Inflammatory macrophage (primary cell): ENCODE measurements at places on chromosomes 6 and 20.

GRCh38 chr6:73028893-73029450 lies 196.3 kb downstream of the KHDC1L start:
- DNase-seq, result no peak

GRCh38 chr6:50390416-50390815 lies 322.9 kb upstream of the TFAP2D start:
- no peak for DNase-seq

DNA sequence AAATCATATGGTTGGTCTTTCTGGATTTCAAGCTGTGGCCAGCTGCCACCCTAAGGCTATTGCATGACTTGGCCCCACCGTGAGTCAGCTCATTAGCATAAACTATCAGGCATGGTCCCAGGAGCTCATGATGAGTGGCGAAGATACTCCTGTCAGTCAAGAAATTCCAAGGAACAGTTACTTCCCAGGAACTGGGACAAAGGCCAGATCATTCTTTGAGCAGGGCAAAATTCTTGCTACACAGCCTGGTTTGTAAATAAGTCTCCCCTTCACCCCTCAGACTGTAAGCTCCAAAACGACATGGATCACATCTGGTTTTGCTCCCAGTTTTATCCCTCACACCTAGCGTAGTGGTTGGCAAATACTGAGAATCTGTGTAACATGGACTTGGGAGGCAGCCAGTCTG lies 33.0 kb upstream of the KIAA1586 start:
- DNase-seq, result no peak

GRCh38 chr20:8019246-8019997 lies at the start of gene TMX4:
TMX4 (minus strand) TSS chr20:8019761; CDS start chr20:8019613, 148 bp downstream.
- DNase-seq, result peak; percentile 98

GRCh38 chr6:125751334-125751916 lies 2.0 kb downstream of the HEY2 start:
- no peak for DNase-seq

GRCh38 chr6:1615853-1616420 lies 6.2 kb downstream of the FOXC1 start:
- DNase-seq, result no peak

- no peak for DNase-seq
Observed at GRCh38 chr6:1540864-1541521, 68.7 kb upstream of the FOXC1 start.

GRCh38 chr6:44680202-44680720 lies 292.8 kb downstream of the CDC5L start:
- no peak for DNase-seq

- DNase-seq, result no peak
Observed at GRCh38 chr6:44102527-44102926, 24.7 kb downstream of the MRPL14 start.

DNA sequence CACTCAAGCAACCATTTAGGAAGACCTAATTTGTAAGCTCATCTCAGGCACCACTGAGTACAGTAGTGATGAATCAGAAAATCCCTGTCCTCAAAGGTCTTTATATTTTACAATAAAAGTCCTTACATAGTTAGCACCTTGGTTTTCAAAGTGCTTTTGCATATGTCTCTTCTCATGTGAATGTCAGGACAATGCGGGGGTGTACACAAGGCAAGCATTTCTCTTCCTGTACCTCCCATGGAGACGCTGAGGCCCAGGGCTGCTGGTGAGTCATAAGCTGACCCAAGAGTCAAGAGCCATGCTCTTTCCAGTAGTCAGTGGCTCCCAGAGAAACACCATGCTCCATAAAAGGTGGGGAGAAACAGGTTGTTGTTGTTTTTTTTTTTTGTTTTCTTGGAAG lies 174.0 kb downstream of the GJA10 start:
- DNase-seq, result peak; percentile 66

- no peak for DNase-seq
Observed at GRCh38 chr6:157688275-157688959, 134.6 kb upstream of the SNX9 start.

DNA sequence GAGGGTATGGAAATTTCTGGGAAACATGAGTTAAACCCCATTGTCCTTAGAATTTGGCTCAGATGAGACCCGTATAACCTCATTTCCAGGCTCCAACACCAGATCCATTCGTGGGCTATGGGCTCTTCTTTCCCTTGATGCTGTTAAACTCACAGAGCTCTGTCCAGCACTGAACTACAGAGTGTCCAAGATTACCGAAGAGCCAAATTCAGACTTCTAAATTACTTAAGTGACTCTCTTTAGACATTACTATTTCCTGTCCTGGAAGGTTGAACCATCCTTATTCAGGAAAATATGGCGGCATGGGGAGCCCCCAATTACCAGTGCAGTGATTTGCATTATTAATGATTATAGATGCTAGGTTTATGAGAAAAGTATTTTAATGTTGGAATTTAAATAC lies 124.9 kb upstream of the EDN1 start:
- no peak for DNase-seq

GRCh38 chr6:142306736-142307135 lies 4.9 kb downstream of the ADGRG6 start:
- DNase-seq, result no peak

DNA sequence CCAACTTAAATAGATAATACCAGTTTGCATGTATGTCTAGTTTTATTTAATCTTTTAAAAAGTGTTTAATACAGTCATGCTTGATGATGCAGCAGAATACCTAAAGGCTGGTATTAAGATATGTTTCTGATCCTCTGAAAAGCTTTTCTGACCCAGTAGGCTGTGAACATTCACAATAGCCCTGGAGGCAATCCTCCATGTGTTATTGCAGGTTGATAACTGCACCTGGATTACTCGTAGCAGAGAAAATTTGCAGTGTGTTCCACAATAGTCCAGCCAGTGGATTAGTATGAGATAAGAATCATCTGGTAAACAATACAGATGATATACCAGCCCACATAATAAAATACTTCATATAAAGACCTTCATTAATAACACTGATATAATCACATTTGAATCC lies 178.9 kb upstream of the RNF217 start:
- DNase-seq, result no peak

DNA sequence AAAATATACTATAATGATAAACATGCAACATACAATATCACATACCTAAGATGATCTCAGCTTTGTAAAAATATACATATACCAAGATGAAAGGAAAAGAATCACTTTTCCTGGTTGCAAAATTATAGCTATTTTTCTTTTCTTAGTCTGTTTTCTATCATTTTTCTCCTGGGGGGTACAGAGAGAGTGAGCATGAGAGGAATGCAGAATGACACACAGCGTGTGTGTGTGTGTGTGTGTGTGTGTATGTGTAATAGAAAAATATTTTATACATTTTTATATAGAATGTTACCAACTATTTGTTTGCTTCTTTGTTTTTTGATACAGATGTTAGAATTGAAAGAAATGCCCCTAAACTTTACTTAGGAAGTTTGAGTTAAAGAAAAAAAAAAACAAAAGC lies 64.3 kb downstream of the FAM83B start:
- no peak for DNase-seq

DNA sequence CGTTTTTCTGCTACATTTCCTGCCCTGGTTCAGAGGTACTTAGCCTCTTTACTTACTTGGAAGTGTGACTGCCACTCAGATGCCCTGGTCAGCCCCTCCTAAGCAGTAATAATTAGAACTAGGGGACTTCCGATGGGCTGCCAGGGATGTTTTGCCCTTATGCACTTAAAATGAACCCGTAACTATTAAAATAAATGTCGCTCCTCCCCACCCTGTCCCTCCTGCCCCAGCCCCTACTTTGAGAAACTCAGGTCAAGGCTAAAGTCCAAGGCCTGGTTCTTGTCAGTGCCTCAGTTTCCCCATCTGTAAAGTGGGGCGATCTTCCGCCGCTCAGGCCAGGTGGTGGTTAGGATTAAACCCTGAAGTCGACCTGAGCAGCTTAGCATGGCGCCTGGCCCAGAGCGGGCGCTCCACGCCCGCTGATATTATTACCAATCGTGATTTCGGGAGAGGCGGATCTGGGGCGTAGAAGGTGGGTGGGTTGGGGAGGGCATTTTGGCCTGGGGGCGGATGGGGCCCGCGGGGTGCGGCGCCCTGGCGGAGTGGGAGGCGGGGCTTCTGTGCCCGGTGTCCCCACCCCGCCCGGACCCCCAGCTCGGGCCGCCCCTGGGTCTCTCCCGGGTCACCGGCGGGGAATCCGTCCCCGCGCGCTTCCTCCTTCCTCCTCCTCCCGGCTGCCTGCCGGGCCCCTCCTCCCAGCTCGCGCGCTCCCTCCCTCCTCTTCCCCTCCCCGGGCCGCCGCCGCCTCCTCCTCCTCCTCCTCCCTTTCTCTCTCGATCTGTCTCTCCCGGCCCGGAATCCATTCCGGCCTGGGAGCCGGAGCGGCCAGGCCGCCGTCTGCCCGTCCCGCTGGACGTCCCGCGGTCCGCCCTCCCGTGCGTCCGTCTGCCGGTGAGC lies at the start of gene SRC:
Gene SRC (plus strand): TSS at position 802 of the 897 bp plus-strand sequence. CDS start 38,014 bp downstream, outside the sequence.
- DNase-seq, result peak; percentile 49

- no peak for DNase-seq
Observed at GRCh38 chr6:168989421-168989820, 264.2 kb downstream of the THBS2 start.

GRCh38 chr6:44556046-44556445 lies 168.5 kb downstream of the CDC5L start:
- peak; percentile 62 for DNase-seq

GRCh38 chr6:130625825-130626527 lies 201.2 kb upstream of the SMLR1 start:
- DNase-seq, result no peak
